Stimulated activated naive CD8-positive, alpha-beta T cell treated with anti-CD3 and anti-CD28 coated beads, Interleukin-15, amount 100 ng/mL, for 72 hours (primary cell): ENCODE measurements at places on chromosomes 6 and 20.
A peak's percentile ranks its signal among the peaks of the same experiment; 100 is the strongest.

- no peak for DNase-seq
Measured at GRCh38 chr6:105781915-105782314, 304.2 kb upstream of the PRDM1 start.

DNA sequence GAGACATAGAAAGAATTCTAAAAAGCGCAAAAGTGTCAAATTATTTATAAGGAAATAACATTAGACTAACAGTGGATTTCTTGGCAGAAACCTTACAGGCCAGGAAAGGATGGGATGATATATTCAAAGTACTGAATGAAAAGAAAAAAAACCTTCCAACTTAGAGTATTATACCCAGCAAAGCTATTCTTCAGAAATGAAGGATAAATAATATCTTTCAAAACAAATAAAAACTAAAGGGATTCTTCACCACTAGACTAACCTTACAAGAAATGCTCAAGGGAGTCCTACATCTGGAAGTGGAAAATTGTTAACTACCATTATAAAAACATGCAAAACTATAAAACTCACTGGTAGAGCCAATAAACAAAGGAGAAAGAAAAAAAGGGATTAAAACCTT, 65.8 kb downstream of the SLC22A2 start:
- DNase-seq = no peak

- no peak for DNase-seq
Measured at GRCh38 chr6:19838442-19839236, 1.5 kb downstream of the ID4 start.

DNA sequence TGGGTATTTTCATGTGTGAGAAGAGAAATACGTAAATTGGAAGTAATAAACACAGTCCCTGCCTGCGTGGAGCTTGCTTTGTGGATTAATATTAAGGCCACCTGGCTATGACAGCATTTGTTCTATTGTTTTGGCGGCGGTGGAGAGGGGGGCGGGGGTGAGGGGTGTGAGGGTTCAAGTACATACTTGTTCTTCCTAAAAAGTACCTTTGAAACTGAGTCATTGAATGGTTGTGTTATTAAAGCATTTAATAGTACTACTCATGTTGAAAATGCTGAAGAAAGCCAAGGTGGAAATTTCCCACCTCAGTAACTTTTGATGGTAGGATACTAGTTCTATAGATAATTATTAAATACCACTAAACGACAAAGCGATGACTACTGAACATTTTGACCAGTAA, 95.0 kb downstream of the FOXC1 start:
- DNase-seq = no peak

GRCh38 chr6:40391086-40391485, 196.1 kb downstream of the LRFN2 start:
- DNase-seq = no peak

DNA sequence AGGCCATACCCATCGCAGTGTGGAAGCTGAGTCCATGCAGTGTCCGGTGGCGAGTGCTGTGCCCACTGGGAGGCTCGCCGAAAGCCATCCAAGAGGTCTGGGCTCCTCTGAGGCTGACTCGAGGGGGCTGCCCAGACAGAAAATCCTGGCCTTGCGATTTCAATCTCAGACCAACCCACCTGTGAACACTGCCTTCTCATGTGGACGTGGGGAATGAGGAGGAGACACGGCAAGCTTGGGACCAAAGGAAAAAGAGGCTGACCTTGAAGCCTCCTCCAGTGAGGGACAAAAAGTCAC, 157.2 kb upstream of the AFDN start:
- no peak for DNase-seq

- peak; percentile 52 for DNase-seq
Measured at GRCh38 chr6:35552285-35552917, 39.7 kb upstream of the TULP1 start.

DNA sequence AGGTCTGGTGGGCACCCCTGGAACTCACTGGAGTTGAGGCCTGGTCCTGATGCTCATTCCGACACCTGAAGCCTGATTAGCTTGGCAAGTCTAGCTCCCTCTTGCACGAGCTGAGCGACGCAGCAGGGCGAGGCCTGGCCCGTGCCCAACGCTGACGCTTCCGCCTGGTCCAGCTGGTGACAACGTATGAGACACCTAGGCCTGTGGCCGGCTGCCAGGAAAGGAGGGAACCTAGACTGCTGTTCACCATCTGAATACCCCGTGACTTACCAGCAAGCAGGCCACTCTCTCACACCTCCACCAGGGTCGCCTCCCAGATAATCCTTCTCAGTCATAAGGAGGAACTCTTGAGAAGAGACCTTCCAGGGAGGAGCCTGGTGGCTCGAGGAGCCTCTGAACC, 24.5 kb downstream of the YTHDF1 start:
- DNase-seq = no peak

DNA sequence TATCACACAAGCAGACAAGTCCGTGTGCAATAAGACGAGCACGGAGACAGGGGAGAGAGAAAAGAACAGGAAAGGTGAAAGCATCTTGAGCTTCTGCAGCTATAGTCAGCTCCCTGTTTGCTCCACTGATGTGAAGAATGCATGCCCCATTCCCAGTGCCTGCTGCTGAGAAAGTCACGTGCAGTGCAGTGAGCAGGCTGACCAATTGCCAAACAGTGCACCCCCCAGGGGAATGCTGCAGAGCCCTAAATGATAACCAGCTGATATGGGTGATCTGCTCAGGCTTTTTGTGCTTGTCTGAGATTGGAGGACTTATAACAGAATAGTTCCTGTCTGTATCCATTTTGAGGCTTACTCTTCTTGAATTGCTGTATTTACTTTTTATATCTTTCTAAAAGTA, 121.5 kb downstream of the PACRG start:
- DNase-seq = no peak

- no peak for DNase-seq
Measured at GRCh38 chr20:8389381-8390036, 257.4 kb downstream of the PLCB1 start.

DNA sequence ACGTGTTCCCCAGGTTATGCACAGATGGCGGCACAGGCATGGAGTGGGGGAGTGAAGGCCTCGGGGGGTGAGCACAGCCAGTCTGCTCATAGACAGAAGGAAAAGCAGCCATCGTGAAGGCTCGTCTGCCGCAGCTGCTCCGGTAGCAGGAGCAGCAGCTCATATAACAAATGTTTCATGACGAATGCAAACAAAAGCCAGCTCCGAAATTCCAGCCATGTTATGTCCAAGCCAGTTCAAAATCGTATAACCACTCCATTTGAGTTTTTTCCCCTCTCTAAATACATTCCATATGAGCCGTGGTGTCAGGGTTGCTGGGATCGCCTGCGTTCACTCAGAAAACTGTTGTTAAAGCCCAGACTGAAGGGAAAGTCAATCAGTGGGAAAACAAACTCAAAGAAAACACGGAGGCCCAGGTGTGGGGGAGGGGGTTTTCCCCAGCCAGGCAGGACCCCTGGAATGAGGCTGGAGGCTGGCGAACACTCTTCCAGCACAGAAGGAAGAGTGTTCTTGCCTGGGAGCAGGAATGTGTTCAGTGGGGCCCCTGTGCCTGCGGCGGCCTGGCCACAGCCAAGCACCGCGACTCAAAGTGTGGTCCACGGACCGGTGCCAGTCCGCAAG, 280.4 kb upstream of the TAB2 start:
- no peak for DNase-seq

DNA sequence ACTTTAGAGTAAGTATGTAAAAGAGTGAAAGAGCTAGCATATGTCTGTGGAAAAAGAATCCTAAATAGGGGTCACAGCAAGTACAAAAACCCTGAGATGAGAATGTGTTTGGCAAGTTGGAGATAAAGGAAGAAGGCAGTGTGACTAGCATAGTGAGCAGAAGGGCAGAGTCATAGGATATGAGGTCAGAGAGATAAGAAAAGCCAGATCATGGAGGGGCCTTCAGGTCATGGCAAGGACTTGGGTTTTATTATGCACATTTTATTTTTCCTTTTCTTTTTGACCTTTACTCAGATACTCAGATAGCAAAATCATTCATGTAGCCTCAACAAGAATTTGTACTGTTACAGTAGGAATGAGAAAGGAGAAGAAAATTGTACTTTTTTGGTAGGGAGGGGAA, 138.0 kb downstream of the GJA1 start:
- DNase-seq = no peak

DNA sequence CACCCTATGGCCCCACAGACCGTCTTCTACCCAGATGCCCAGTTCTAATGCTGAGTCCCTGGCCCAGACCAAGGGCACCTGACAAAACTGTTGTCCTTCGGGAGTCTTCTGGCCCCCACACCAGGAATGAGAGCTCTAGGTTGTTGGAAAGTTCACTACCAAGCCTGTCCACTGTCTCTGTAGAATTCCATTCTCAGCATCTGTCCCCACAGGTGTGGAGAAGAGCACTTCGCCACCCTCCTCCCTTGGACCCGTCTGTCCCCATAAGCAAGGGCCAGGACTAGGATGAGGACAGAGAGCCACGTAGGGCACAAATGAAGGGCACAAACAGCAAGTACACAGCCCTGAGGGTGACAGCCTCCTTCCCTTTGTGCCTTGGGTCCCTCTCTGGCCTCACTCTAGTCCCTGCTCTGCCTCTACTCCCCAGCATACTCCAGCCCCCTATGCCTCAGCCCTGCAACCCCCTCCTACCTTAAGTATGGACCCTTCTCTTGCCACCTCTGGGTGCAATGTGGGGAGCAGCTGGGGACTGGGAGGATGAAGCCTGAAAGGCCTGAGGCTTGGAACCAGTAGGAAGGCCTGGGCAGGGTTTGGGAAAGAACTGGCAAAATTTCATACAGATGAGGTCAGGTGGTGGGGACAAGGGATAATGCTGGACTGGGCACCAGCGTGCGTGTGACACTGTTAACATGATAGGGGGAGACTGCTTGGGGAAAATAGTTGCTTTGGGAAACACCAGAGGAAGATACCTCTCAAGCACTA, 4.3 kb downstream of the LZTS3 start:
- no peak for DNase-seq

GRCh38 chr6:169912266-169913095, 161.1 kb downstream of the ERMARD start:
- DNase-seq = no peak

- no peak for DNase-seq
Measured at GRCh38 chr6:82740072-82740471, 325.6 kb downstream of the UBE3D start.

- no peak for DNase-seq
Measured at GRCh38 chr6:36625158-36625919, 31.2 kb downstream of the SRSF3 start.

DNA sequence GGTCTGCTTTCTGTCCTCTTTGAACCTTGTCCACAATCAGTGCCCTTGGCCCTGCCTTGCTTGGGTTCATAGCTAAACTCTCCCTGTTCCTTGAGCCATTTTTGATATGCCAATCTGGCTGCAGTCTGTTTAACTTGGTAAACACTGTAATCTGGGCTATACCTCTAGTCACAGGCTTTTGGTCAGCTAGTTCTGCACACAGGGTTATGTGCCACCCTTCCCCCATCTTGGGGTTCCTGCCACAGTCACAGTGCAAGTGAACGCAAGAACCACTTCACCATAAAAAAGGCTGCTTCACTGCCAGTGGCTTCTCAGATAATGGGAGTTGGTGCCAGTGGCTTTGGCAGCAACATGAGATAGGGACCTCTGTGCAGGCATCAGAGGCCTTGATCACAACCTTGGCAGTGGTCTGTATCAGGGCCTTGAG, 10.9 kb upstream of the ATRN start:
- no peak for DNase-seq

- DNase-seq = no peak
Measured at GRCh38 chr6:135256866-135257265, 75.8 kb downstream of the MYB start.

GRCh38 chr6:133804265-133804664, 84.6 kb upstream of the TCF21 start:
- DNase-seq = no peak

DNA sequence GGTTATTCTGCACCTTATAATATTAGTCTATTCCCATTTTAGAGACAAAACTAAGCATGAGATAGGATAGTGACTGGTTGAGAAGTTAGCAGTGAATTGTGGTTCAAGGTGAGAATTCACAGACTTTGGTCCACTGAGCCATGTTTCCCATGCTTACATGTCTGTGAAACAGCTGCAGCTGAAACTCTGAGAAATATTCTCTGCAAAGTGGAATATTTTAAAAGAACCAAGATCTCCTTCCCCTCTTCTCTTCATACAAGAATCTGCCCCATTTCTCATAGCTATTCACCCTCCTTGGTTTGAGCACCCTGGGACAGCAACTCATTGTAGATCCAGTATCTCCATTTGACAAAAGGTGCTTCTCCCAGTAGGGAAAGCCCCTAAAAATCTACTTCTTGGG, 70.2 kb upstream of the TMEM170B start:
- DNase-seq = no peak

DNA sequence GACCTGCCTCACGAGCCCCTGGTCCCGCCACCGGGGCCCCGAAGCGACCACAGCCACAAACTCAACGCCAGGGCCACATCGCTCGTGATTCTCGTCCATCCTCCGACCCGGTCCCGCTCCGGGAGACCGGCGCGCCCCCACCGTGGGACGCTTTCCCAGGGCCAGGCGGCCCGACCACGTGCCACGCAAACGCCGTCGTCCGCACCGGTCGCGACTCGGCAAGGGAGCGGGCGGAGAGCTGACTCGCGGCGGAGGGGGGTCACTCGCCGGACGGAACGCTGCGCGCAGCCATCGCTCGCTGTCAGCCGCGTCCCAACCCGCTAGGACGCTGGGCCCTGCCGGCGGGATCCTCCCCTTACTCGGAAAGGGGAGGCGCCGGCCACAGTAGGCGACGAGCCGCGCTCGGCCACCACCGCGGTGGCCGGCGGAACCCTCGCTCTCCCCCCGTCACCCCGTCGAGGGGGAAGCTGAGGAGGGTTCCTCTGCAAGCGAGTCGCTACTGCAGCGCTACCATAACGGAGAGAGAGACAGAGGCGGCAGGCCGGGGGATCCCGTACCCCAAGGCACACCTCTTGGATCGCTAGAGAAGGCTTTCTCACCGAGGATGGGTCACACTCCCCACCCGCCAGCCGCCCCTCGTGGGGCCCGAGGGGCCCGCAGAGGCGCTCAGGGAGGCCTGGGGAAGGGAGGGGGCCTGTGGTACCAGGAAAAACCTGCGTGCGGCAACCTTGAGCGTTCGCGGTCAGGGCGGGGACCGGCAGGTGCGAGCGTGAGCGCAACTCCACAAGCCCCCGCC, 511.8 kb upstream of the ZNF337 start:
- DNase-seq = peak; percentile 60

DNA sequence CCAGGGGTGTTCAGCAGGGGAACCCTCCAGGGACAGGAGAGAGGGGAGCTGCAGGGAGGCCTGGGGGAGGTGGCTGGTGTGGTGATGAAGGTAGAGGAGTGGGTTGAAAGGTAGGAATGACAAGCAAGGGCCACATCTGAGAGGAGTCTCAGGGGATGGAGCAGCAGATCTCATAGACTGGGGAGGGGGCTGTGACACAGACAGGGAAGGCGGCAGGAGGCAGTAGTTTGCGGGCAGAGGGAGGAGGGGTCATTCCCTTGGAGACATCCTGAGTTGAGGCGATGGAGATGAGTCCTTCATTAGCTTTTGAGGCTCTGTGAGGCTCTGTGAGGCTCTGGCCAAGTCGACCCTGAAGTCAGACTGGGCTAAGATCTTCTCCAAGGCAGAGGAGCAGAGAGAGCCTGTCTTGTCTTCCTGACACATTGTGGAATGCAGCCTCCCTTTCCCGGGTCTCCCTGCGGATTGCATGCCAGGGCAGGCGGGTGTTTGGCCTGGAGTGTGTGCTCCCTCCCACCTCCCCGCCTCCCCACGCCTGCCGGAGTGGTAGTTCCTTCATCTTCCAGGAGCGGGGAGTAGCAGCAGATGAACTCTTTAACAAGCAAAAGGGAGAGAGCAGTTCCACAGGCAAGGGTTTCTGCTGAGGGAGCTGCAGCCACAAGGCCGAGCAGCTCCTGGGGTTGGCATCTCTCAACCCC, 34.3 kb upstream of the MLN start:
- DNase-seq = no peak
